Stimulated activated CD4-positive, alpha-beta T cell treated with anti-CD3 and anti-CD28 coated beads, Interleukin-4, amount 100 ng/mL, for 24 hours (primary cell): ENCODE measurements at places on chromosomes 11 and 22.

- peak; percentile 14 for DNase-seq
Measured at GRCh38 chr11:9313648-9314290, 624 bp downstream of the TMEM41B start.

- DNase-seq = no peak
Measured at GRCh38 chr11:92225568-92226330, 1.1 kb downstream of the FAT3 start.

DNA sequence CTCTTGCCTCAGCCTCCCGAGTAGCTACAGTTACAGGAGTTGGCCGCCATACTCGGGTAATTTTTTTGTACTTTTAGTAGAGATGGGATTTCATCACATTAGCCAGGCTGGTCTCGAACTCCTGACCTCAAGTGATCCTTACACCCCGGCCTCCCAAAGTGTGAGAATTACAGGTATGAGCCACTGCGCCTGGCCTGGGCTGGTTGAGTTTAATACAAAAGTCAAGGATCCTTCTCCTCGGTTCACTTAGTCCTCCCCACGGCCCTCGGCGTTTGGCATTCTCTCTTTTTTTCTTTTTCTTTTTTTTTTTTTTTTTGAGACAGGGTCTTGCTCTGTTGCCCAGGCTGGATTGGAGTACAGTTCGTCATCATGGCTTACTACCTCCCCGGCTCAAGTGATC lies 33.0 kb downstream of the MCHR1 start:
- no peak for DNase-seq

DNA sequence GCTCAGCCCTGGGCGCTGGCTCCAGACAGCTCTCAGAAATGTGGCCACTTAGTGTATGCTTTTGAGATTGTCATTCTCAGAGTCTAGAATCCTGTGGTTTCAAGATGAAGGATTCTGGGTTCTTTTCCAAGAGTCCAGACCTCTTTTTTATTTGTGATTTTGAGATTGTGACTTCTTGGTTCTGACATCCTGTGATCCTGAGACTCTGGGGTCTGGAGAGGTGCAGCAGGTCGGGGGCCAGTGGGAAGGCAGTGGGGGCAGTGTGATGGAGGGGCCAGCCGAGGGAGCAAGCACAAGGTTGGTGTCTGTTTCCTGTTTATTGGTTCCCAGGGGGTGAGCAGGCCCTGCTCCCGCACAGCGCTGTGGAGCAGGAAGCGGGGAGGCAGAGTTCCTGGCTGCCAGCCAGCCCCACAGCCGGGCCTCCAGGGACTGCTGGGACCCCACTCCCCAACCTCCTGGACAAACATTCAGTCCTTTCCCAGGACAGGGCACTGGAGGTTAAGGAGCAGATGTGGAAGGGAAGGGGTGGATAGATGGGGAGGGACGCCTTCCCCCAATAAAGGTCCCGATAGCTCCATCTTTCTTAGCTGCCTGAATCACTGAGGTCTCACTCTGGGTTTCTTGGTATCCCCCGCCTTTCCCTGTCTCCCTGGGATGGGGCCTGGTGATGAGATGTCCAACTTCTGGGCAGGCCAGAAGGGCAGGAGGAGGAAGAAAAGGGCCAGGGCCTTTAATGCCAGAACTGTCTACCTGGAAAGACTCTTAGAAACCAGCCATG lies 13.7 kb downstream of the ARHGEF17 start:
- no peak for DNase-seq

GRCh38 chr11:119486691-119487259 lies 63.8 kb upstream of the THY1 start:
- no peak for DNase-seq

- DNase-seq = peak; percentile 1
Measured at GRCh38 chr11:2519862-2520735, 75.3 kb downstream of the KCNQ1 start.

DNA sequence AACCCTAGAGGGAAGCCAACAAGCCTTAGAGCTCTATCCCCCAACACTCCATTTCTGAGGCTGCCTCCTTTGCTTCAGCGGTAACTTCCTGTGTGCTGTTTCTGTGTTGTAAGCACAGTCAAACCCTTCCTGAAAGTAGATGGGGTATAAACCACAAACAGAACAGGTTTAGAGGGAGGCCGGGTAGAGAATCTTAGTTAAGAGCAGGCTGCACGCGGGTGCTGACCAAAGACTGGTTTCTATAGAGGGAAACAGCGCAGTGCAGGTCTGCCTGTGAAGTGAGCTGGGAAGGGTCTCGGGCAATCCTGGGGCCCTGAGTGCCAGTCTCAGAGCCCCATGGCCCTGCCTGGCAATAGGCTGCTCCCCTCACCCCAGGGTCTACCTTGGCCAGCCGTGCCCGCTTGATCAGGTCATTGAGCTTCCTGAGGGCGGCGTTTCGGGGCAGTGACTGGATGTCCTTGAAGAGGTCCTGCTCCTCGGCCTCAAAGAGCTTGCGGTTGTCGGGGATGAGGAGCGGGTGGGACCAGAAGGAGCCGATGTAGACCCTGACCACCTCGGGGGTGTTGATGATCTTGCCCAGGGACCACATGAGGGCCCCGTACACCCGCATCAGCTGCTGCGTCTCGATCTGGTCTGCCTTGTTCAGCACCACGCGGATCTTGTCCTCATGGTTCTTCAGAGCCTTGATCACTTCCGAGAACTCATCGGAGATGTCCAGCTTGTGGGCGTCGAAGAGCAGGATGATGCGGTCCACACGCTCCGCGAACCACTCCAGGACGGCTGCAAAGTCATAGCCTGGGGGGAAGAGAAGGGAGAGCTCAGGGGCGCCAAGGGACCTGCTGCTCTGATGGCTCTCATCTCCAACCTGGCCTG lies 15.3 kb upstream of the CDC42BPG start:
- DNase-seq = peak; percentile 72

DNA sequence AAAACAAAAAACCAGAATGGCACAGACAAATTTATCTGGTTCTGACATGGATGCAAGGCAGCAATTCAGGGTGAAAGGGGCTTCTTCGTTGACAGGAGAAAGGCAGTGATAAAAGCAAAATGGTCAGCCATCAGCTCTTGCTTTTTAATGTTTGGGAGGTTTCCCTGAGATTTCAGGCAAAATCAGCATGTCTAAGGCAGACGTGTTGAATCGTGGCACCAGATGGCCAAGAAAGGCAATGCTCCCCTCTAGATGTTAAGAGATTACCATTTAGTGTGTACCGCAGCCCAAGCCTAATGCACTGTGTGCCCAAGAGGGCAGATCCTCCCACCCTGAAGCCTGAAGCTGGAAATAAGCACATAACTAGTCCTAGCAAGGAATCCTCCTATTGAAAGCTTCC lies 88.8 kb upstream of the GALNT18 start:
- DNase-seq = no peak

GRCh38 chr11:118240999-118241763 lies 11.0 kb downstream of the MPZL3 start:
- DNase-seq = peak; percentile 79

- DNase-seq = no peak
Measured at GRCh38 chr11:44889266-44889665, 61.4 kb downstream of the TP53I11 start.

DNA sequence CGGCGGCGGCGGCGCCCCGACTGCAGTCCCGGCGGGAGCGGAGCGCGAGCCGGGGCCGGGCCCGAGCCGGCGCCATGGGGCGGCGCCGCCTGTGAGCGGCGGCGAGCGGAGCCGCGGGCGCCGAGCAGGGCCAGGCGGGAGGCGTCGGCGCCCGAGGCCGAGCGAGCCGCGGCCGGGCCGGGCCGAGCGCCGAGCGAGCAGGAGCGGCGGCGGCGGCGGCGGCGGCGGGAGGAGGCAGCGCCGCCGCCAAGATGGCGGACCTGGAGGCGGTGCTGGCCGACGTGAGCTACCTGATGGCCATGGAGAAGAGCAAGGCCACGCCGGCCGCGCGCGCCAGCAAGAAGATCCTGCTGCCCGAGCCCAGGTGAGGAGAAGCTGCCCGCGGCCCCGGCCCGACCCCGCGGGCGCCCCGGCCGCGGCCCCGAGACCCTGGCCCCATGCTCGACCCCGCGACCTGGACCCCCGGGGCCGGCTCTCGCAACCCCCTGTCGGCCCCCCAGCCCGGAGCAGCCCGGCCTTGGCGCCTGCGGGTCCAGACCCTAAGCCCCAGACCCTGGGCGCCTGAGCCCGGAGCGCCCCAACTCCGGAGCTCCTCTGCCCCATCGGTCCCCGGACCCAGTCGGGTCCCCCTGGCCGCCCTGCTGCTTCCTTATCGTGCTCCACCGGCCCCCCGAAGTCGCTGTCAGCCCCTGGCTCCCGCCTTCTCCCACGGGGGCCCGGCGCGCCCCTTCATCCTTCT lies at the start of gene GRK2:
Gene GRK2, plus strand, starts transcription at position 25 of the 739 bp plus-strand sequence. Its CDS starts 227 bp downstream, at position 252.
- DNase-seq = no peak

DNA sequence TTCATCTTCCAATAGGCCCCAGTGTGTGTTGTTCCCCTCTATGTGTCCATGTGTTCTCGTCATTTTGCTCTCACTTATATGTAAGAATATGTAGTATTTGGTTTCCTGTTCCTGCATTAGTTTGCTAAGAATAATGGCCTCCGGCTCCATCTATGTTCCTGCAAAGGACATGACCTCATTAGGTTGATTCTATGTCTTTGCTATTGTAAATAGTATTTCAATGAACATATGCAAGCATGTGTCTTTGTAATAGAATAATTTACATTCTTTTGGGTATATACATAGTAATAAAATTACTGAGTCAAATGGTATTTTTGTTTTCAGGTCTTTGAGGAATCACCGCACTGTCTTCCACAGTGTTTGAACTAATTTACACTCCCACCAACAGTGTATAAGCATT lies 202.9 kb upstream of the KIRREL3 start:
- DNase-seq = no peak

DNA sequence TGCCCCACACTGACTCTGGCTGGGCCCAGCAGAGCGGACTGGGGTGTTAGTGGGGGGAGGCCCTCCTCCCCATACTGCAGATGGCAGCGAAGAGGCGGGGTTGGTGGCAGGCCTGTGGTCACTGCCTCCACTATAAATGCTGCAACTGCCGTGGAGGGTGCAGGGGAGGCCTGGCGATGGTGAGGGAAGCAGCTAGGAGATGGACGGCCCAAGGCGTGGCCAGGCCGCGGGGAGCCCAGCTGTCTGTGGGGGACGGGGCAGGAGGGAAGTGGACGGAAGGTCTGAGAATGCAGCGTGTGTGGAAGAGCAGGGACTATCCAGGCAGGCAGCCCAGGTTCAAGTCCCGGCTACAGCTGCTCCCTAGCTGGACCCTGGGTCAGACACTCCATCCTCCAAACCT lies 18.3 kb downstream of the DNAL4 start:
- DNase-seq = no peak

- DNase-seq = no peak
Measured at GRCh38 chr11:72406540-72407527, 27.5 kb downstream of the CLPB start.

GRCh38 chr11:70076461-70076931 lies 1.6 kb upstream of the ANO1 start:
- DNase-seq = no peak

DNA sequence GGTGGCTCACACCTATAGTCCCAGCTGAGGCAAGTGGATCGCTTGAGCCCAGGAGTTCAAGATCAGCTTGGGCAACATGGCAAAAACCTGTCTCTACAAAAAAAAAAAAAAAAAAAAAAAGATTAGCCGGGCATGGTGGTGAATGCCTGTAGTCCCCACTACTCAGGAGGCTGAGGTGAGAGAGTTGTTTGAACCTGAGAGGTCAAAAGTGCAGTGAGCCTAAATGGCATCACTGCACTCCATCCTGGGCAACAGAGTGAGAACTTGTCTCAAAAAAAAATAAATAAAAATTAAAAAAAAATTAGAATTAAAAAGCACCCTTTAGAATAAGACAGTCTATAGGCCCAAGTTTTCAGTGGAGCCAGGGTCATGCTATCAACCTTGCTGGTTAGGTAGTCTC lies 95.5 kb downstream of the PDHX start:
- DNase-seq = no peak

- DNase-seq = no peak
Measured at GRCh38 chr11:61912991-61913698, 4.2 kb downstream of the RAB3IL1 start.

- DNase-seq = peak; percentile 78
Measured at GRCh38 chr11:126440792-126441514, 85.5 kb downstream of the ST3GAL4 start.

GRCh38 chr22:19176175-19176643 lies 2.3 kb downstream of the SLC25A1 start:
- no peak for DNase-seq

DNA sequence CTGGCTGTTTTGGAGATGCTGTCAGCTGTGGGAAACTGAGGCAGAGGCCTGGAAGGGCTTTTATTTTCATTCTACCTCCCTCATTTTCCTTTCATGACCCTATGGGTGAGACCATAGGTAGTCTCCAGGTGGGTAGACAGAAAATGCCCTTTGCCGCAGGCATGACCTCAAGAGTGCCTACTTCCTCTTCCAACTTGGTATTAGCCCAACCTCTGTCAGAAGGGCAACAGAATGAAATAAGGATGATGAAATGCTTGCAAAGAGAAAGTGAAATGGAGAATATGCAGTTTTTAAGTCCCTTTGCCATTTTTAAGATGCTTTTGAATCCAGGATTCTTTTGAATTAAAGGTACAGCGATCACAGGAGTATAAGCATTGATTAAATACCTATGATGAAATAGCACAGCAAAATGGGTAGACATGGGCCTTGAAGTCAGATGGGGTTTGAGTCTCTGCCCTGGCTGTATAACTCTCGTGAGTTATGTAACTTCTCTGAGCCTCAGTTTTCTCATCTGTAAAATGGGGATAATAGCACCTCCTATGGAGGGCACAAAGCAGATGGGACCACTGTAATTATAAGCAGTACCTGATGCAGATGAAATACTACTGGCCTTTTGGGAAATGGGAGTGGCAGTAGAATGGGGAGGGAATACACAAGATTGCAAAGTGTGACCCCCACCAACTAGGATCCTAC lies 3.7 kb downstream of the ASPHD2 start:
- no peak for DNase-seq

DNA sequence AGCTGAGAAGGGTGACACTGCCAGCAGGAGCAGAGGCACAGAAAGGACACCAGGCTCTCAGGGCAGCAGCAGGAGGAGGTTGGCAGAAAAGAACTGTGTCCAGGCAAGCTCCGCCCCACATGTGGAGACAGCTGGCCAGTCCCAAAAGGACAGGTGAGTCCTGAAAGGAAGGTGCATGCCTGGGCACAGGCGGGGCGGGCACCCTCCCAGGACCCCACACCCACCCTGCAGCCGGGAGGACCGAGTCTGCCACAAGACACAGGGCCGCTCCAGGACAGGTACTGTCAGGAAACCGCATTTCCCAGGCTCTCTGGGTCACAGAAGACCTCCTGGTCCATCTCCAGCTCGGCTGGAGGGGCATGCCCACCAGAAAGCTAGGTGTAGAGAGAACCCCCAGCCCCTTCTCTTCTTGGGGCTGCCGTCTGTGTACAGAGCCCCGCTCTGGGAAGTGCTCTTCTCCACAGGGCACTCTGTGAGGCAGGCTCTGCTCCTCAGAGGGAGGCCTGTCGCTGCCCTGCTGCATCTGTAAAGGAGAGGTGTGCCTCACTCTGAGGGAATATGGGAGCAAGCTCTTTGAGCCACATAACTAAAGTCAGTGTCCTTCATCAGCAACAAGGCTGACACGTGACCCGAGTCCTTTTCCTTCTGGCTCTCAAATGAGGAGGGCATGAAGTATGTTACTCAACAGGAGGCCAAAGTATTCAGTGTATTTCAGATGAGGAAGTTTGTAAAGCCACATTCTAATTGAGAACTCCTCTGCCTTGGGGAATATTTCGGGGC lies 50.5 kb downstream of the CLTCL1 start:
- no peak for DNase-seq
